HEK293T (cell line): ENCODE measurements at places on chromosomes 12 and 14.
A peak's percentile ranks its signal among the peaks of the same experiment; 100 is the strongest.

- no peak for DNase-seq
Measured at GRCh38 chr12:121260091-121260490, 36.4 kb downstream of the CAMKK2 start.

GRCh38 chr12:64735442-64735841, 23.8 kb downstream of the GNS start:
- no peak for DNase-seq

DNA sequence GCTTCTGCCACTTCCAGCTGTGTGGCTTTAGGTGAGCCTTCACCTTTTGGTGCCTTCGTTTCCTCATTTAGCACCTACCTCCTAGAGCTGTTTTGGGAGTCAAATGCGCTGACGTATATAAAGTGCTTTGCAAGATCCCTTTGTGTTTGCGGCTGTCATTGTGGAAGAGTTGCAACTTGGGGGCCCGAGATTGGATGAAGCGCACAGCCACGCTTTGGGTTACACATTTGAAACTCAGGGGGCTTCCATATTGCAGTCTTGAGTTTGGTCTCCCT, 636 bp upstream of the ARL6IP4 start:
- no peak for DNase-seq

DNA sequence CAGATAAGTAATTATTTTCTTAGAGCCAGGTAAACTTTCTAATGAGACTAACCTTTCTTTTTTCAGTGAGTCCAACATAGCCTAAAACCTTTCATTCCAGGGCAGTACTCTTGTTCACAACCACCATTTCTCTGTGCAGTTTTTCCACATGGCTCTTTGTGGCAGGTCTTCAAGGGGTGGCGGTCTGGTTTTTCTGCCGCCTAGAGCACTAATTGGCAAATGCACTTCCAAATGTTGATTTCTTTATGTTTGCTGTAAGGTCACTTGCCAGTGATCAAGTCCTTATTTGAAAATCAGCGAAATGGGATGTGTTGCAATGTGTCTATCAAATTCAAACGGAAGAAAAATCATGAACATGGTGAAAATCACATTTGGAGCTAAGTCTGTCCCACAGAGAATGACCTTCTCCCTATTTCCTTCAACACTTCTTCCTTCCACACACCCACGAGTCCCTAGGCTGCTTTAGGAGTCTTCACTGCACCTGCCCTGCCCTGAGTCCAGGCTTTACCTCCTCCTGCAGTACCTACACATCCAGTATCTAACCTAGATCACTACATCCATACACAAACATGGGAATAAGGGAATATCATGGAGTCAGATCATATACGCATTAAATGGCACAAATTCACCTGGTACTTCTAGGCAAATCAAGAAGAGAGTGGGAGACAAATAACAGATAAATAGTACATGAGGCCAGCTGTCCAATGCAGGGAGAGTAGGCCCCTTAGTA, 1.9 kb downstream of the SRGAP1 start:
- no peak for DNase-seq

DNA sequence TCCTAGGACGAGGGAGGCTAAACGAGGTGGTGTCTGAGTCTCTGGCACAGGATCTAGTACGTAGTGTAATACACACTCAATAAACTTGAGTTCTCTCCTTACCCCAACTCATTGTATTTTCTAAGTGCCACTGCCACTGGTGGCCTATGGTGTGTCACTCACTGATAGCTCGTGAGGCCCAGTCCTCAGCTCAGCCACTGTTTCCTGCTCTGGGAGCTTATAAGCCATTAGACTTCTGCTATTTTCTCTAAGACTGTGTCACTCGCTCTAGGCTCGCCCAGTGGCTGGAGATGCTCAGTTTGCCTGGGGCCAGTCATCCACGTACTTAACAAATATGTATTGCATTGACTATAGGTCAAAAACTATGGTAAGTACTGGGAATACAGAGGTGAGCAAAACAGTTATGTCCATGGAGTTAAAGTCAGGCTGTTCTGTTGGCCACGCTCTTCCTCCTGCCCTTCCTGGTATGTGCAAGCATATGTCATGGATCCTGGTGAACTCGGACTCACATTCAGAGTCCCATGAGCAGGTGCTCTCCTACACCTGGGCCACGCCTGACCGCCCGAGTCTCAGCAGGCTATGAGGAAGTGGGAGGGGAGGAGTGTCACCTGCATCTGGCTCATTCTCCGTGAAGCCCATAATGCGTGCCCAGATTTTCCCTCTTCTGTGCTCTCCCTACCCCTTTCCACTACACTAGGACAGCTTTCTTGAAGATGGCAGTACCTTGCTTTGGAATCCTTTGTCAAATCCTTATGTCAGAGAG, 41.6 kb downstream of the DEGS2 start:
- no peak for DNase-seq

GRCh38 chr14:36940476-36940875, 231.9 kb downstream of the SLC25A21 start:
- DNase-seq = no peak

- no peak for DNase-seq
Measured at GRCh38 chr14:77710364-77710763, 2.5 kb downstream of the SLIRP start.

DNA sequence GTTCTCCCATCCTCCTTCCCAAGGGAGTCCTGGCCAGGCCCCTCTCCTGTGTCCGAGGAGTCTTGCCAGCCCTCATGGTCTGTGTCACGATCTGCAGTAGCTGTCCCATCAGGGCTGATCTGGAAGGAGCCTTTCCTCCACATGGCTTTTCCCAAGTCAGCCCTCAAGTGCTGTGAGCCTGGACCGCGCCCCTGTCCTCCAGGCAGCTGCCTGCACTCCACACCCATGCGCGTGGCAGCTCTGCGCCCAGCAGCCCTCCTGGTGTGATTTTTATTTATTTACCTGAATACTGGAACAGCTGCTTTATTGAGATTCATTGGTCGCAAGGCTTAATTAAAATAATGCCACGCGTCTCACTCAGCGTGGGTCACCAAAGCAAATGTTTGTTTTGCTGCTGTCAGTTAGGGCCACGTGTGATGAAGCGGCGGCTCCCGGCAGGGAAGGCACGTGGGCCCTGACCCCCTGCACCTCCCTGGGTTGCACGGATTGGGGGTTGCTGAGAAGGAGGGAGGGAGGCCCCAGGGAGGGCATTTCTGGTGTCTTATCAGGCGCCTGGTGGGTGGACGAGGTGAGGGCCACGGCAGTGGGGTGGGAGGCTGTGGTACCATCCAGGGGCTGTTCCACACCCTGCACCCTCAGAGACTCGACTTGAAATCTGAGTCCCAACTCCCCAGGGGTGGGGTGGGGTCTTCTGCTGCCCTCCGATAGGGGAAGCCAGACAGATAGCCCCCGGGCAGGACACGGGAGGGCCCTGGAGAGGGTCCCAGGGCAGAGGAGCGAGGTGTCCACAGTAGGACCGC, 206.3 kb upstream of the C14orf180 start:
- DNase-seq = no peak

DNA sequence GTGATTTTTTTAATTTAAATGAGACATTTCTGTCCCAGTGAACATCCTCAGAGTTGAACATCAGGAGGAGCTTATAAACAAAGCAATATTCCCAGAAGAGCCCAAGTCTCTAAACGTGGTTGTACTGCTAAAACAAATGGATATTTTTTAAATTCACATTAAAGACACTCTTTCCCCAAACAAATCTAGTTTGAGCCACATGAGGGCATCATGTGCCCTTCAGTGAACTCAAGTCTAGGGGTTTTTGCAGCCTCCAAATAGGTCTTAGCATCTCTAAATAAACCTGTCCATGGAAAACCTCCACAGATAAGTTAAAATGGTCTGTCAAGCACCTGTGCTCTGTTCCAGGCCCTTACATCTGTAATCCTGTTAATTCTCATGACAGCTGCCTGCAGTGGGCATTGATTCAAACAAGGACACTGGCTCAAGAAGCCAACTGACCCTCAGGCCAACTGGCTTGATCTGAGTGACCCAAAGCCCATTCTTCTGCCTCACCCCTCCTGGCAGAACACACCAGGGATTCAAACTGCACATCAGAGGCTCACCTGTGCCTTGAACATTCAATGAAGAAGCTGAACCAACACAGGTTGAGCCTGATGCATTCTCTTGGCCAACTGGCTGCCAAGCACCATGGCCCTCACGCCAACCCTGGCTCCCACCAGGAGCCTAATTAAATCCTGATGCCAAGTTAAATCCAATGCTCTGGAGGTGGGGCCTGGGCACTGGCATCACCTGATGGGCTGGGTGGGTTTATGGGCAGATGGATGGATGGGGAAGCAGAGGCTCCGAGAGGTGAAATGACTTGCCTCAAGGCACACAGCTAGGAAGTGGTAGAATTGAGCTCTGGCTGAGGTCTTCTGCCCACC, 8.6 kb downstream of the ISCU start:
- DNase-seq = no peak

GRCh38 chr12:91804533-91804932, 341.1 kb downstream of the BTG1 start:
- DNase-seq = no peak

DNA sequence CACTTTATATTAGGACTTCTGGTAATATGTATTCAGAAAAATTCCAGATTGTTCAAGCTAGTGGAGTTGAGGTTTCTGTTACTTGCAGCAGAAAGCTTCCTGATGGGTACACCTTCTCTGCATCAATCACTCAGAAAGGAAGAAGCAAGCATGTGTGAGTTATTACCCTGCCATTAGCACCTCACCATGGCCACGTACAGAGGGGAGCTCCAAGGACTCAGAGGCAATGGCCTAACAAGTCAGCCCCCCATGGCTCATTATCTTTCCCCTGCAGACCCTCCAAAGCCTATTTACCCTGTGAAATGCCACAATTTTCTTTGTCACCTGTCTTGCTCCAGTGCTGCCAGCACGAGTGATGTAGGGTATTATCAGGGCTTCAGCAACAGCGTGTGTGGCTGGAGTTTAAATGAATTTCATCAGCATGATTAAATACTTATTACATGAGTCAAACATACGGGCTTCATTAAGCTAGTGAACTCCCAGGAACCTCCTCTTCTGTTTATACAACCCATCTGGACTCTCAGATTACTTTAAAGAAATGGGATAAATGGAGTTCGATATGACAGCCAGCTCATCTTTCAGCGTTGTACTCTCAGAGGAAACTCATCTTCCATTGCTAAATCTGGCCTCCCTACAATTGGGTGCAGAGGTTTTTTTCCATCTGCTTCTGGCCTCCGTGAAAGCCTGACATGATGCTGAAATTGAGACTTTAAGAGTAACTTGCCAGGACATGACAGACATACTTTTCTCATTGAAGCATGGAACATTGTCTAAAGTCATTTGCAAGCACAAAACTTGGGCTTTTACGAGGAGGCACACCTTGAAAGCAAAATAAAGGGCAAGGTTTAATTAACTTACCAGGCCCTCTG, 135.9 kb downstream of the TMEM30B start:
- no peak for DNase-seq

DNA sequence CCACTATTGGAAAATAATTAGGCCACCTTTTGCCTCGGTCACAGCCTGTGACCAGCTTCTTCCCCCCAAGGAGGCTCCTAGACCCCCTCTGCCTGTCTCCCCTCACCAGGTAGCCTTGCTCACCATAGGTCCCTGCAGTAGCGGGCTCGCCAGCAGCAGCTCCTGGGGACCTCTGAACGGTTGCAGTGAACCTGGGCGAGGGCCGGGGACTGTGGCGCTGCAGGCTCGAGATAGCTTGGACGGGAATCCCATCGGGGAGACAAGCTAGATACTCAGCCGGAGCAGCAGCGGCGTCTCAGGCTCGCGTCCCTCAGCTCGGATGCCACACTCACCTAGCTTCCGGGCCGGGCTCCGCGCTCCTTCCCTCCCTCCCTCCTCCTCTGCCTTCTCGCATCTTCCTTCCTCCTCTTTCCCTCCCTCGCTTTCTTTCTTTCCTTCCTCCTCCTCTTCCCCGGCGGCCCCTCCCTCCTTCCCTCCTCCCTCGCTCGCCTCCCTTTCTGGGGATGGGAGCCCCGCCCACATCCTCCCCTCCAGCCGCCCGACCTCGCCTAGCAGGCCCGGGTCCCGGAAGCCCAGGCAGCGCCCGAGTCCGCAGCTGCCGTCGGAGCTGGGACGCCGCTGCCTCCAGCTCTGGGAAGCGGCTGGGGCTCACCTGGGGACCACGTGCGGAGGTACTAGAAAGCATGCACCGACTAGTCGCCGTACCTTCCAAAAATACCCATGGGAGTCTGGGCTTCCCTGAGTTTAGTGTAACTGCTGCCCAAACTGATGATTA, at the start of gene BMP4:
Gene BMP4, minus strand, starts transcription at position 399 of the 775 bp plus-strand sequence. CDS start 4,603 bp downstream, outside the sequence.
- peak; percentile 48 for DNase-seq

DNA sequence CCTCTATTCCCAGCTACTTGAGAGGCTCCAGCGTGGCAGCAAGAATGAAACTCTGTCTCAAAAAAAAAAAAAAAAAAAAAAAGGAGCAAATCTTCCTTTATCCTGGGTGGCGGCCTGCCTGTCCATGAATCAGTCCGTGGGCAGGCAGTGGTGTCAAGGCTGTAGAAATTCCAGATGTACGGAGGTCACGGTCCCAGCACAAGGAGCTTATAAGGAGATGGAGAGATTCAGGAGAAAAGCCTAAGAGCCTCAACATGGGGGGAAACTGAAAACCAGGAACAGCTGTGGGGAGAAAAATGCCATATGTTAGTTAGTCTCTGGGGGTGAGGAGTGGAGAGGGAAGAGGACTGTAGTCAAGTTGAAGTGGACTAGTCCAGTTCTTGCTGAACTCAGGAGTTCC, 130.5 kb upstream of the CRY1 start:
- DNase-seq = no peak

- no peak for DNase-seq
Measured at GRCh38 chr12:19263672-19264071, 134.1 kb downstream of the PLEKHA5 start.

DNA sequence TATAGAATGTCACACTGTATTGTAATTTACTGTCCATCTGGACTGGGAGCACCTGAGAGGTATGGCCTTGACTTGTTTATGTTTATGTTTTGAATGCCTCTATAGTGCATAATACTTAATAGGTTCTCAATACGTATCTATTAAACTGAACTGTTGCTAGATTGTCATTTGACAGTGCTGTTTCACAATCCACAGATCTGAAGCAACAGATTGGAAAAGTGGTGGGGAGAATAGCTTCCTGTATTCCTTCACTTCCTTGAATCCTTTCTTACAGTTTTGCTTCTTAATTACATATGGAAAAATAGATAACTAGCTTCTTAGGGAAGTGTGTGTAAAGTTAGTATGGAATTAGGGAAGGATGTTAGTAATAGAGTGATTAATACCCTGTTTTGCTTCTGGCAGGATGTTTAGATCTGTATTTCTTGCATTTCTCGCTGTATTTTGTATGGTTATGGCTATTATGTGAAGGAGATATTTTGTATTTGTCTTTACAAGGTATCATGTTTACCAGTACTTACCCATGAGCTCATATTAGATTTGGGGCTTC, 4.5 kb downstream of the CNOT2 start:
- DNase-seq = no peak

GRCh38 chr14:64387232-64387781, 846 bp upstream of the MTHFD1 start:
- DNase-seq = peak; percentile 23

- DNase-seq = no peak
Measured at GRCh38 chr12:15763328-15763727, 25.9 kb downstream of the EPS8 start.
